Frontal cortex (tissue), 4 donors: ENCODE measurements at places on chromosomes 1 and 21.

- no peak for DNase-seq
Observed at GRCh38 chr1:246510147-246511030, 3.3 kb upstream of the SMYD3 start.

DNA sequence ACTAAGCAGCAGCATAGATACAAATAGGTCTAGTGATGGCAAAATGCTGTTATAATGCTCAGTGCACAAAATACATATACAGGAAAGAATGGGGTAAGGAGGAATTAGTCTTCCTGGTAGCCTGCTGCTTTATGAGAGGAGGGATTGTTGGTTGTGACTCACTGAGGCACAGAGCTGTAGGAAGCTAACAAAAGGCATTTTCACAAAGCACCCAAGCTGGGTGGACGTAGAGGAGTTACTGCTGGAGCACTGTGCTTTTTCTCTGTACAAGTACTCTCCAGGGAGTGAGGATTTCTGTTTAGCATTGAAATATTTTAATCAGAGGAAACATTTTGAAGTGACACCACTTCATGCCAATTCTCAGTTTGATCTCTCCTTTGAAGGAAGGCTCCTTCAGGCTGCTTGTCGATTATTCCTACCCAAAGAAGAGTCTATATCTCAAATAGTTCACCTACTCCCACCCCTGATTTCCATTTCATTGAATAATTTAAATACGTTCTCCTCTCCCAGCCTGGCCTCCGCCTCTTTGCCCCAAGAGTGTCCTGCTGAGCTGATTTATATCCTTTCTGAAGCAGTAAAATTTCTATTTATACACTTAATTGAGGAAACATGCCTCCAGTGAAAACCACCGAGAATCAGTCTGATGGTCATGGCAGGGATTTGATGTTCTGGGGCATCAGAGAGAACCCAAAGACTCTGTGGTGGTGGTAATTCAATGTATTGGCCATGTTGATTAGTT is 271.9 kb downstream of the HHAT start:
- DNase-seq: no peak

DNA sequence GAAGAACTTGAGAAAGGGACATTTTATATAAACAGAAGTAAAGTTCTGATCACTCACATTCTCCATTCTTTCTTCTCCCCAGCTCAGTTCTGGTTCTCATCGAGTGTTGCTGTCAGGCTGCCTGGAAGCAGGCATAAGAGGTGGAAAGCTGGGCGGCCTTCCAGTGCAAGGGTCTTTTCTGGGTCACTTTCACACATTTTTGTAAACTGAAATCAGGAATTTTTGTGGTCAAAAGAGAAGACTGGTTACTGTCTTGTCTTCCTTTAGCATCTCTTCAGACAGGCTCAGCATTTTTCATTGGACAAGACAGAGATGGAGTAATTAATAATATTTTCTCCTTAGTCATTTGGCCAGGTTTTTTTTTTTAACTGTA is 93.7 kb downstream of the CTH start:
- DNase-seq: no peak

- no peak for DNase-seq
Observed at GRCh38 chr1:32186077-32186476, 6.6 kb downstream of the TXLNA start.

DNA sequence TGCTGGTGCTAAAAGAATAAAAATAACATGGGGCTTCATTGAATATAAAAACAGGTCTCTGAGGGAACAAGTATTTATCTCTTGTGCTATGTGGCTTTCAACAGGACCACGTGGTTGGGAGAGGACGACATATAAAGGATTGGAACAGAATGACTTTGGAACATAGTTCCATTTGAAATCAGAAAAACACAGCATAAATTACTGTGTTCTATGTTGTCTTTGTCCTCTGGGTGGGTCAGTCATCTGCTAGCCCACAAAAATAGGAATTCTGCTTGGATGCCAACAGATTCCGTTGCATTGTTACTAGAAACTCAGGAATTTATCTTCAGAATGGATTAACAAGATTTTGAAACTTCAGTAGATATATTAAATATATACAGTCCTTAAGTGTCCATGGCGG is 5.9 kb downstream of the CEP85 start:
- DNase-seq: no peak

- DNase-seq: peak; percentile 39
Observed at GRCh38 chr1:23422241-23422877, 2.2 kb downstream of the TCEA3 start.

- DNase-seq: no peak
Observed at GRCh38 chr1:232570007-232570406, 59.9 kb downstream of the SIPA1L2 start.

- DNase-seq: no peak
Observed at GRCh38 chr1:50333595-50333974, 89.7 kb downstream of the DMRTA2 start.

DNA sequence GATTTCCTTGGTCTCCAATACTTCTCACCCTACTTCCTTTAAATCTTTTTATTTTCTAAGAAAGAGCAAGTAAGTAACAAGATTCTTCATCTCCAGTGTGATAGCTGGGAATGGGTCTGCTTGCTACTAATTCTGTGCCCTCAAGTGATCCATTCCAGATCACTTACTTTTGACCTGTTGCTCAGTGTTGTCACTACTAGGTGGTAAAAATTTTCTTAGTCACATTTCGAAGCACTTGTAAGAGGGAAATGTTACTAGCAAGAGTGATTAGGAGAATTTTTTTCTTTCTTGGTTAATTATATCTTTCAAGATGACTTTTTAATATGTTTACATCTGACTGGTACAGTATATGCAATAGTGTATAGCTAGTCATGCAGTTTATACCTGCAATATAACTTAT is 2.2 kb downstream of the UBAP2L start:
- DNase-seq: no peak

DNA sequence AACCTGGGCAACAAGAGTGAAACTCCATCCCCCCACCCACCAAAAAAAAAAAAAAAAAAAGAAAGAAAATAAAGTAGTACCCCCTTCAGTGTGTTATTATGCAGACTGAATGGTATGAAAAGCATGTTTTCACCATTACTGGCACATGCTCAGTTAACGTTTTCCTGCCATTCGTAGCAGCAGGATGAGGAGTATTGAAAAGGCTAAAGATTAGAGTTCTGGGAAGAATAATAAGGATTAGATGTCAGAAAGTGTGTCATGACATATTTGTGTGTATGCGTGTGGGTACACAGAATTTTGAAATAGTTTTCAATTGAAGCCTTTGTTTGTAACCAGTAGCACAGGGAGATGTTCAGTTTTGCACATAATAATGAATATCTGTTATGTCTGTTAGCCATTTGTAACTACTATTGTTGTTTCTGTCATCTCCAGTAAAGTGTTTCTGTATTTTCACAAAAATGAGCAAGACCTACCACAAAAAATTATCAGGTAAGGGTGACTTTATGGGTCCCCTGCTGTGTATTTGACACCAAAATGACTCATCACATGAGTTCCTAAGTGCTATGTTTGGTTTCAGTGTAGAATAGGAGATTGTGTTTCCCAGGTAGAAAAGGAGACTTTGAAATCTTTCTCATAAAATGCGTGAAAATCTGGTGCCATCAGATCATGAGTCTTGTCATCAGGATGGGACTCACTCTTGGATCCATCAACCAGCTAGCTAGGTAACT is 358.9 kb downstream of the DISC1 start:
- DNase-seq: no peak

GRCh38 chr21:44366586-44367211 is 13.3 kb downstream of the TRPM2 start:
- DNase-seq: no peak

- no peak for DNase-seq
Observed at GRCh38 chr1:73899311-73899710, 298.7 kb downstream of the LRRIQ3 start.

DNA sequence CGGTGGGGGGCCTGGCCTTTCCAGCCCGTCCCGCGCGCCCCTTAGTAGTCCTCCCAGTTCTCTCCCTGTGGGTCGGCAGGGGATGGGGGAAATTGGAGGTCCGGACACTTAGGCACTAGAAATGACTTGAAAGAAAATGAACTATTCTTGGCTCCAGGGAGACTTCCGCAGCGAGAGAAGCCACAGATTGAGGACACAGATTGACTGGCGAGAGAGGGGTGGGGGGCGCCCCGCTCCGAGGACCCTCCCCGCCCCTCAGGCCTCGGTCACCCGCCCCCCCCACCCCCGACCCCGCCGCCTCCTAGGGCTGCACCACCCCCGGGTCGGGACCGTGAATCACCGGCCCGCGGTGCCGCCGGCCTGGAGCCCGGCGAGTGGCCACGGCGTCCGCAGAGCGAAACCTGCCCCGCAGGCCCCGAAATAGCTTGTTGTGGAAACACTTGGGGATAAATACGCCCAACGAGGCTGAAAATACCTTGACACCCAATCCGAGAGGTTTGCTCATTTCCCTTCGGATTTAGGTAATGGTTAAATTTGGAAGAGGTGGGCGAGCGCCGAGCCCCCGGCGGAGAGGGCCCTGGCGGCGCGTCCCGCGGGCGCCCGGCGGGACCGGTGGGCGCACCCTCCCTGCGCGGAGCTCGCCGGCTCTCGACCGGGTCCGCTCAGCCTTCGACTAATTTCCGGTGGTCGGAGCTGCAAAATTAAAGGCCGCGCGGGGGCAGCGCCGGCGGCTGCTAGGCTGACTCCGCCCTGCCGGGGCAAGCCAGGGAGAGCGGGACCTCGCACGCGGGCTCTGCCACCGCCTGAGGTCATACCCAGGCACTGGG is at the start of gene GFI1:
Gene GFI1 (minus strand): TSS at position 675 of the 827 bp plus-strand sequence. CDS start 3,438 bp downstream, outside the sequence.
- DNase-seq: peak; percentile 22

- DNase-seq: no peak
Observed at GRCh38 chr1:200934676-200935245, 40.1 kb downstream of the INAVA start.

- no peak for DNase-seq
Observed at GRCh38 chr1:83882906-83883305, 116.0 kb downstream of the TTLL7 start.

DNA sequence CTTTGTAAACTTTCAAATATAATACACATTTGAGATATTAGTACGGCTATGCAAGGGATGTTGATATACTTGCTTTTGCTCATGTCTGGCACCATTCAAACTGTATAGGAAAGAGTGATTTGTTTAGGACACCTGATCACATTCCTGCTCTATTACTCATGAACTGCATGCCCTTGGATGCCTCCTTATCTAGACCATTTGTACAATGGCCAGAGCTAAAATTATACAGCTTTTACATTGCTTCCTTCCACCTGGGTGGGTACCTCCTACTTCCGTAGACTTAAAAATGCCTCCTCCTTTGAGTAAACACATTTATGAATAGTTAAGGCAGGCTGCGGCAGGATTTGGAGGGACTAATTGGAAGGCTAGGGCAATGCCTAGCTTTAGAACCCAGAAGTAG is 85.4 kb upstream of the PBX1 start:
- DNase-seq: no peak

GRCh38 chr1:205285381-205286101 is 36.0 kb downstream of the NUAK2 start:
- DNase-seq: no peak

DNA sequence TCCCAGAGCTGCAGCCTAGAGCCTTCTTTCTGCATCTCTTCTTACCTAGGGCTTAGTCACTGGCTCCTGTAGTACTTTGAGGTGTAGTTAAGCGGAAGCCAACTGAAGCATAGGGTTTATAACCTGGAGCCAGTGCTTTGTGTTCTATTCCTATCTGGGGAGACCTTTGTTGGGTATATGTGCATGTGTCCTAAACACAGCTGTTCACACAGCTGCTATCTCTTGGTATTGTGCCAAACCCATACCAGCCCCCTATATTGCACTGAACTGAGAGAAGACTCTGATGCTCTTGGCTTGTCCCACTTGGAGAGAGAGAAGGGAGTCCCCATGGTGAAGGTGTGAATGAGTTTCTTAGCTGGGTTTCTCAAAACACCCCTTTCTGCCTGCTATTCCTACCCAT is 17.2 kb upstream of the NFASC start:
- DNase-seq: no peak
